Stimulated activated CD8-positive, alpha-beta memory T cell treated with anti-CD3 and anti-CD28 coated beads, Interleukin-15, amount 100 ng/mL, for 24 hours (primary cell): ENCODE measurements at places on chromosomes 4 and X.

DNA sequence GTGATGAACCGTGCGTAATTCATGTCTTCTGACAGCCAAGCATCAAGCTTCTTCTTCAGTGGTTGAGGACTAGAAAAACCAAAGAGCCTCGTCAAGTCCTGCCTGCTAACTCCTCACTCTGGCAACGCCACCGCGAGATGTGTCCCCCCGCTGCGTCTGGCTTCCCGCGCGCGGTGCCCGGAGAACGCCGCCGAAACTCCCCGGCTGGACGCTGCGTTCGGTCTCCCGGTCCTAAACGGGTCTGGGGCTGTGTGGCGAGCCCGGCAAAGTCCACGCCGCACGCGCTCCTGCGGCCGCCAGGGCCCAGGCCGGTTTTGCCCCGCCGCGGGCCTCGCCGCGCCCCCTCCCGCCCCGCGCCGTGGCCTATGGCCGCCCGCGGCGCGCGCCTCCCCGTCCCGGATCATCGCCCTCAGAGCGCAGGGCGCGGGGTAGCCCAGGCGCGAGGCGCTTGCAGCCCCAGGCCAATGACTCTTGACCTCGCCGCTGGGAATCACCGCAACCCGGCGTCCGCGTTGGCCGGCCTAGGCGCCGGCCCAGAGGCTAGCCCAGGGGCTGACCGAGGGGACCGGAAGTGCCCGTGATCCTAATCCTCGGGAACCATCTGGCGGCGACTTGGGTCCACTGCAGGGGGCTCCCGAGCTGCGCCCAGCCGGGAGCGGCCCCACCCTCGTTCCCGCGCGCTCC is at the start of gene AADAT:
Gene AADAT (minus strand): TSS at position 289 of the 684 bp plus-strand sequence. CDS start 266 bp downstream, at position 23.
- no peak for DNase-seq

DNA sequence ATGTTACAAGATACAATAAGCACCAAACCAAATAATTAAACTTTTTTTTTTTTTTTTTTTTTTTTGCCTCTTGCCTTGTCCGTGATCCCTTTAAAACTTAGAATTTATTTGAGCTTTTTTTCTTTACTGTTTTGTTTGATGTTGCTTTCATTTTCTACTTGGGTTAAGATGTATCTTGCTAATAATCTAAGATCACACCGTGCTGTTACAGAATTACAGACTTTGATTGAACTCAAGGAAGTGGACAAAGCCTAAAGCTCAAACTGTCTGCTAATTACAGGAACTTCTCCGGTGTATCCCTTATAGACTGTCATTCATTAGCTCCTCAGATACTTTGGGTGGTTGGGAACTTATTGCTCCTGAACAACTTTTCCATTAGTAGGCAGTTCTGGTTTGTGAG is 26.5 kb downstream of the STIM2 start:
- DNase-seq: no peak

DNA sequence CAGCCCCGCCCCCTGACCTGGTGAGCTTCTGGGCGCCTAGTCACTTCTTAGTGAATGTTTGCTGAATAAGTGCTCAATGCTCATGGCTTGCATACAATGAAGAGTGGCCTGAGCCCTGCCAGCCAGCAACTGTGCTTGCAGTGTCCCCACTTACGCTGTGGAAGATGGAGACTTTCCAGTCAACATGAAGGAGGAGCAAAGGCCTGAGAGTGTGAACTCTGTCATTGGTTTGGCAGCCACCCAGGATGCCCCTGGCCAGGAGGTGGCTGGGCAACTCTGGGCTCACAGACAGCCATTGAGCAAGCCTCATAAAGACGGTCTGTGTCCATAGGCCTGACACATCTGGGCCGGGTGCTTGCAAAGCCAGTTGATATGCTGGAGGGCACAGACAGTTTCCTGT is 72.1 kb upstream of the MAMLD1 start:
- no peak for DNase-seq

DNA sequence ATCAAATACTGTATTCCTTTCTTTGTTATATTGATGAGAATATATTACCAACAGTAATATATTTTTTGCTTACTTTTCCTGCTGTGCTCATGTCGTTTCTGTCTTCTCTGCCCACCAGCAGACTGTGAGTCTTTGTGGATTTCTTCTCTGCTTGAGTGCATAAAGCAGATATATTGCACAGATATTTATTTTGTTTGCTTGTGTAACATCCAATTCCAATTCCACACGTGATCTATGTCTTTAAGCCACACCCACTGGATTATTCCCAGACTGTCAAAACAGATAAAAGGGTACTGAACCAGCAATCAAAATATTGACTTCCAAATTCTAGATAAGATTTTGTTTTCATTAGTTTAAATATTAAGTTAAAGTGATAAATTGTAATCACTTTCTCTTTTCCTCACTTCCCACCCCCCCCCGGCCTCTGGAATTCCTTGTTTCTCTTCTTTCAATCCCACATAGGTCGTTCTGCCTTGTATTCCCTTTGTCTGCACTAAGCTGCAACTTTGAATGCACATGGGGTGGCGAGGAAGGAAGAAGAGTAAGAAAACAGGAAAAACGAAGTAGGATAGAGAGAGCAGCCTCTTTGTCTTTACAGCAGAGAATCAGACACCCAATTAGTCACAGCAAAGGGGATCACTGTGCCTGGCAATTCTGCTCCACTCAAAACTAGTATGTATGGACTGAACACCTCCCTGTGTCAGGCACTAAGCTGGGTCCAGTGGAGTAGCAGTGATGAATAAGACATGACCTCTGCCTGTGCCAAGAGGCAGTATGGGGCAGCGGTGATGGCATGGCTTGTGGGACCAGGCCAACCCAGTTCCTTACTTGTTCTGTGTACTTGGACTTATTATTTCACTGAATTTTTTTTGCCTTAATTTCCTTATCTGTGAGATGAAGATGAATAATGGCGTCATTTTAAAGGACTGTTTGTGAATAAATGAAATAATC is at the start of gene ADH1B:
Gene ADH1B (minus strand): TSS at position 161 of the 951 bp plus-strand sequence. CDS start 70 bp downstream, at position 91.
- DNase-seq: no peak

GRCh38 chrX:39582091-39582490 is 515.7 kb downstream of the BCOR start:
- DNase-seq: no peak

- no peak for DNase-seq
These were observed 56.1 kb downstream of the TRIML2 start for GRCh38 chr4:188053302-188053701.

GRCh38 chr4:48333587-48333986 is 7.7 kb upstream of the SLAIN2 start:
- DNase-seq: no peak

- no peak for DNase-seq
These were observed 242.8 kb downstream of the ADGRL3 start for GRCh38 chr4:61442936-61443335.
